A673 (cell line): ENCODE measurements at places on chromosomes 12 and 14.
A peak's percentile ranks its signal among the peaks of the same experiment; 100 is the strongest.

DNA sequence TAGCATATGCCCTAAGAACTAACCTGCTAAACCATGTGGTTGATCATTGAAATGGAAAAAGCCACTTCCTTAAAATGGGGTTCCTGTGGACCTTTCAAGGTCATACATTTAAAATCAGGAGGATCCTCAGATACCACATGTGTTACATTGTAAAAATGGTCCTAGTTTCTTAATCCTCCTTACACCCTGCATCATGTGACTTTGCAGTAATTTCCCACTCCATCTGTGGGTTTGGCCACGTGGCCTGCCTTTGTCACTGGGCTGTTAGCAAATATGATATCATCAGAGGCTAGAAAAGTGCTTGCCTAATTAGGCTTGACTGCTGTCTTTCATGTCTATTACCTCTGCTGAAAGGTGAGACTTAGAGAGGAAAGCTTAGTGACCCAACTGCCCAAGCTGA, 70.7 kb downstream of the CMKLR1 start:
- H3K36me3 ChIP-seq: no peaks in the 10 kb centered on the region
- H3K4me3 ChIP-seq: no peak overlapping the region
- no peak overlapping the region for H3K27ac ChIP-seq
- no peak for DNase-seq
- peaks cover 24% of the 10 kb centered on the region for H3K4me1 ChIP-seq

DNA sequence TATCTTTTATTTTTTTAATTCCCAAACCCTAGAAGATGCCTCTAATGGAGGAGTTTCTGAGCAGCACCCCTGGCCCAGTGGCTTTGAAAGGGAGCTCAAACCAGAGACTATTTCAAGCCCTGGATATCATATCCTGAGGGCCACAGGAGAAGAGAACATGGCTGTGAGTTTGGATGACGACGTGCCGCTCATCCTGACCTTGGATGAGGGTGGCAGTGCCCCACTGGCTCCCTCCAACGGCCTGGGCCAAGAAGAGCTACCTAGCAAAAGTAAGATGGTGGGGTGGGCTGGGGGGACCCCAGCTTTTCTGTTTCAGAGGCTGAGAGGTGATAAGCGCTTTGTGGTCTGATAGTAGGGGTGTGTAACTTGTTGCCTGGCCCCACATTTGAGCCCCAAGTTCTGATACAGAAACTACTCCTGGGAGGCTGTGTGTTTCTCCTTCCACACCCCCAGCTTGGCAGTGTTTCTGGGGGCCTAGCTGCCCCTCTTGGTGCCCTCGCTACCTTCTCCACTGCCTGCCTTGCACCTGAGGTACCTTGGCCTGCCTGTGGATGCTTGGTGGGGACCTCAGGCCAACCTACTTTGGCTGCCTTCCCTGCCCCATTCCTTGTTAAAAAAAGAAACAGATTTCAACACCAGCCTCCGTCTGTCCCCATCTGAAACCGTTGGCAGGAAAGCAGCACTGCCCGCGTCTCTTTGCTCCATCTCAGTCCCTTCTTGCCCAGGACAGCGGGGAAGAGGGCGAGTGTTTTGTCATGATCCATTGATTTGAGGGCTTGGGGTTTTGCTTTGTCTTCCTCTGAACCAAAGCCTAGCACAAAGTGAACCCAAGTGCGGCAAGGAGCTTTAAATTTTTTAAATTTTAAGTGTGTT, 5.7 kb downstream of the TPCN1 start:
- peaks cover 14% of the 10 kb centered on the region for H3K36me3 ChIP-seq
- no peak overlapping the region for H3K27ac ChIP-seq
- H3K4me3 ChIP-seq: no peak overlapping the region
- DNase-seq: no peak
- H3K4me1 ChIP-seq: peaks cover 13% of the 10 kb centered on the region

- H3K4me1 ChIP-seq: no peaks in the 10 kb centered on the region
- DNase-seq: peak; percentile 34
- H3K27ac ChIP-seq: no peak overlapping the region
Measured at GRCh38 chr12:42683933-42684801, 94.6 kb upstream of the PRICKLE1 start.

DNA sequence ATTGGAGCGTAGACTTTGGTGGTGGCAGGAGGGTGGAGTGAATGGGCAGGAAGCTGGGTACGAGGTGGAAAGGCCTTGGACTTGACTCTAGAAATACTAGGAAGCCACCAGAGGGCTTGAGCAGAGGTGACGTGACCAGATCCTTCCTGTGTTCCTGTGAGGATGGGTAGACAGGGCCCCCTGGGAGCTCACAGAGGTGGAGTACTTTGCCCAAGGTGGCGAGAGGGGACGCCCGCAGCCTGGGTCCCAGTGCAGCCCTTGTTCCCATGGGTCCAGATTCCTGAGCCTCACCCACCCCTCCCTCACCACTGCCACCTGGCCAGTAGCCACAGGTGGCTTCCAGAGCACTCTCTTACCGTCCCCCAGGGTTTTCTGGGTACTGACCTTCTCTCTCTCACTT, 89.8 kb downstream of the KIF26A start:
- no peaks in the 10 kb centered on the region for H3K27me3 ChIP-seq
- H3K4me3 ChIP-seq: no peak overlapping the region
- H3K4me1 ChIP-seq: peaks cover 36% of the 10 kb centered on the region
- no peak for DNase-seq

DNA sequence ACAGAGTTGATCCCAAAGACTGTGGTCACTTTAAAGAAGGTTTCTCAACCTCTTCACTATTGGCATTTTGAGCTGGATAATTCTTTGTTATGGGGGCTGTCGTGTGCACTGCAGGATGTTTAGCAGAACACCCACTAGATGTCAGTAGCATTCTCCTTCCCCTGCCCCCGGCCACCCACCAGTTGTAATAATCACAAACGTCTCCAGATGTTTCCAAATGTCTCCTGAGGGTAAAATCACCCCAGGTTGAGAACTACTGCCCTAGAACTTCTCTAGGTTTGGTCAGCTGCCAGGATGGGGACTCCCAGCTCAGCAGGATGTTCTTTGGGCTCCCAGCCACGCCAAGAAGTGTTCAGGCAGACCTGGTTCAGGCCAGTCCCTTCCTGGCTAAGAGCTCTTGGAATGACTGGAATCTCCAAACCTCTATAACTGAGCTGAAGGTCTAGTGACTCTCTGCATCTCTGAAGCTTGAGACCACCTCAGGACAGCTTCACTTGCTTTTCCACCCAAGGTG, 12.5 kb upstream of the AJUBA start:
- peaks cover 37% of the 10 kb centered on the region for H3K4me1 ChIP-seq
- DNase-seq: peak; percentile 86
- no peak overlapping the region for H3K4me3 ChIP-seq
- H3K36me3 ChIP-seq: no peaks in the 10 kb centered on the region
- no peaks in the 10 kb centered on the region for H3K27me3 ChIP-seq
